Placental pericyte (primary cell): ENCODE measurements at places on chromosomes 11 and 22. TPM values are rescaled to one million over a fixed set of nuclear protein-coding genes. Genes with fewer than 3 reads are reported as not detected.

The WT1 gene
- 0.88 and 1.4 TPM in 2 replicates for total RNA-seq

The MAPK8IP1 gene
- 6.8 and 9.7 TPM in 2 replicates for total RNA-seq

The PANX3 gene
- total RNA-seq, result not detected in 2 replicates

The TMEM258 gene
- 46.7 and 77.5 TPM in 2 replicates for total RNA-seq

The OR4C5 gene
- not detected in 2 replicates for total RNA-seq

The ANO9 gene
- total RNA-seq, result not detected in 2 replicates

The C11orf52 gene
- not detected in 2 replicates for total RNA-seq

The RIBC2 gene
- 0.44 and 3.1 TPM in 2 replicates for total RNA-seq

The FDXACB1 gene
- total RNA-seq, result 1.5 and 7.4 TPM in 2 replicates

The KRTAP5-9 gene
- total RNA-seq, result not detected in 2 replicates

The SCUBE1 gene
- total RNA-seq, result not detected in 2 replicates

The CASP5 gene
- total RNA-seq, result 1.5 TPM in 1 of 2 replicates, not detected in the other

The IGLL5 gene
- not detected in 2 replicates for total RNA-seq
